Spinal cord (tissue), 10 donors: ENCODE measurements at places on chromosomes 12 and 14.

DNA sequence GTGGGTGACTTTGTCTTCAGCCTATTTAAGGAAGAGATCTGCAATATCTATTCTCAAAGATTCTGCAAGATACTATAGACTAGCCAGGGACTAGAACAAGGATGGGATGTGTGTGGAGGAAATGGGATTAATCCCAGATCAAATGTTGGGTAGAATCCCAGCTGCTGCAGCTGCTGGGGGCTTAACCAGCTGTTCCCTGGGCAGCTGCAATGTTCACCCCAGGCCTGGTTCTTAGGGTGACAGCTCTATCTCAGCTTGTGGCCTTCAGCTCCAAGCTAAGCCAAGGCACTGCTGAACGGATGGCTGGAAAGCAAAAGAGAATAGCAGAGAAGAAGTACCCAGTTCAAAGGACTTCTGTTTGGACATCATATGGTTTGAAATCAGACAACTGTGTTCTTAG lies 10.0 kb upstream of the RHEBL1 start:
- DNase-seq: no peak

- no peak for DNase-seq
These were observed 29.0 kb upstream of the LUM start for GRCh38 chr12:91140026-91140931.

GRCh38 chr12:124115976-124116690 lies 143.1 kb downstream of the ZNF664 start:
- DNase-seq: no peak

DNA sequence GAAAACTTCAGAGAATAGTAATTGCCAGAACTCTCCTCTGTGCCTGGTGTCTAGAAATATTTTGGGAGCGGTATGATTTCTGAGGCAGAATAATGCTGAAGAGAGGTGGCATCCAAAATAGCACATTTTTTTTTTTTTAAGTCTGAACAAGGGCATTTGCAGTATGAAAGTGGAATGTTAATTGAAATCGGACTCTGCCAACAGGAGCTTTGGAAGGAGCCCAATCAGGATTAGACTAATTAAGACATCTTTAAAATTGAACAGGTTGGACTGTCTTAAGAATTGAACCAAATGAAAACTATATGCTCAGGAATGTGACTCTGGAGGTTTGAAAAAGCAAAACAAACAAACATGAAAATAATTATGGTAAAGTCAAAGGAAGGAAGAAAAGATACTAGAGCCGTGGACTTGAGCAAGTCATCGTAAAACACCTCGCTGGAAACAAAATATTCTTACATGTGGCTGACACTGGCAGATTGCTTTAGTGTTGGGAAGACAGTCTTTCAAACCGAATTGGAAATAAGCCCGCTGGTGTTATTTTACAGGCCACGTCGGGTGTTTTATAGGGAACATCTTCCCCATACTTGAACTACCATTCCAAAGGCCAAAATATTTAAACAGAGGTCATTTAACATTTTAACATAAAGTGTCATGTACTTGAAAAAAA lies 436.3 kb downstream of the VRK1 start:
- no peak for DNase-seq

DNA sequence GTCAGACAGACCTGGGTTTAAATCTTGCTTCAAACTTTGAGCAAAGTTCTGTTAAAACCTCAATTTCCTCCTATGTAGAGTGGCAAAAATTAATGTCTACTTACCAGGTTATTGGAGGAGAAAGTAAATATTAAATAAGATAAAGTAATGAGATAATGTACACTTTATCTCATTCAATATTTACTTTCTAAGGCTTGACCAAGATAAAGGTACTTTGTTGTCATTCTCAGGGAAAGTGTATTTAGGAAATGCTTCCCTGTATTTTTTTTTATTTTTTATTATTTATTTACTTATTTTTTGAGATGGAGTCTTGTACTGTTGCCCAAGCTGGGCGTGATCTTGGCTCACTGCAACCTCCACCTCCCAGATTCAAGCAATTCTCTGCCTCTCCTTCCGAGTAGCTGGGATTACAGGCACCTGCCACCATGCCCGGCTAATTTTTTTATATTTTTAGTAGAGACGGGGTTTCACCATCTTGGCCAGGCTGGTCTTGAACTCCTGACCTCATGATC lies 4.7 kb downstream of the FAM161B start:
- no peak for DNase-seq

- DNase-seq: no peak
These were observed 251.1 kb downstream of the MED13L start for GRCh38 chr12:116026346-116026745.

GRCh38 chr12:57526477-57527126 lies 4.0 kb downstream of the MBD6 start:
- no peak for DNase-seq

DNA sequence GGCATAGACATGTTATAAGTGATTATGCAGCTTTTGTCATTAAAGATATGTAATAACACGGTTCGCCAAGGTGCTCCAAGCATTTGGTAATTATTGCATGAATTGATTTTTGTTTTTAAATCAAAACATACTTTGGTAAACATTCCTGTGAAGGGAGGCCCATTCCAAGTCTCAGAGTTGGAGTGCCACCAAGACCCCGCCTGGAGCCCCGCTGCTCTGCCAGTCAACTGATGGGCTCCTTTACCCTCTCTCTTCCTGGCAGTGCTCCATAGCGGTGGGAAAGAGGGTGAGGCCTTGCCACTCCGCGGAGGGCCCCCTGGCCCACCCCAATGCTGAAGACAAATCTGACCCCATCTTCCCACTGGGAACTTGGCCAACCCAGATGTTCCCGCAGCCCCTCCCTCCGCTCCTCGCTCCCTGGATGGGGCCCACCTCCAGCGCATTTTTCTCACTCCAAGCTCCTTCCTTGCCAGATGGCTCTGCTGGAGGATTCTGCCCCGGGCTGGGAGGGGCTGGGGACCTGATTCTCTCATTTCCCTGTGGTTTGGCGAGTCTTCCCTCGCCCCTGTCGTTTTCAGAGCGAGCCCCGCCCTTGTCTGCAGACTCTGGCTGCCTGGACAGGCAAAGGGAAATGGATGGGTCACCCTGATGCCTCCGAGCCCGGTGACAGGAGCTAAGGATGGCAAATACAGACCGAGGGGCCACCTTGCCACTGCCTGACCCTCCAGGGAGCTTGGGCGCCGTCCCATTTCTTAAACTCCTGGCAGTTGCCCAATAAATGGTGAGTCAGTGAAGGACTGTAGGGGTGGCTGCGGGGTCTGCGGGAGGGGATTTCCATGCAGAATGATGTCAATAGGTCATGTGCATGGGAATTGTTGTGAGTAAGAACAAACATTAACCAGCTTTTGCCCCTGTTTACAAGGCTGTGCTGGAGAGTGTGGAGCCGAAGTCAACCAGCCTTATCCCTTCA lies 9.2 kb upstream of the PAPLN start:
- peak; percentile 47 for DNase-seq

GRCh38 chr14:32080001-32080510 lies 3.0 kb downstream of the ARHGAP5 start:
- no peak for DNase-seq

- no peak for DNase-seq
These were observed 257.8 kb upstream of the BTG1 start for GRCh38 chr12:92403210-92404175.

DNA sequence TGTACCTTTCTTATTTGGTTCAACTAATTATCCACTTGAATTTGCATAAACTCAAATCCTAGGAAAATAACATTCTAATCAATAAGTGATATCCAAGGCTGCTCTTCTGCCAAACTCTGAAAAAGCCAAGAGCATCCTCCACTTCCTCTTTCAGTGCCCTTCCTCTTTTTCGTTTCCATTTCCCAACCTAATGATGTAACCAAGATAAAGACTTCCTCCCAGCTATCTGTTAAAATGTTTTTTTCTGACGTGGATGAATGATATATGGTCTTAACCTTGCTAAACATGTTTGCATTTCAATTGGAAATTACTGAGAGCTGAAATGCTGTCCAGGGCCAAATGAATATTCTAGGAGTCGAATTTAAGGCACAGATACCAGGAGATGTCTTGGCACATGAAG lies 459.5 kb upstream of the PDE3A start:
- no peak for DNase-seq

DNA sequence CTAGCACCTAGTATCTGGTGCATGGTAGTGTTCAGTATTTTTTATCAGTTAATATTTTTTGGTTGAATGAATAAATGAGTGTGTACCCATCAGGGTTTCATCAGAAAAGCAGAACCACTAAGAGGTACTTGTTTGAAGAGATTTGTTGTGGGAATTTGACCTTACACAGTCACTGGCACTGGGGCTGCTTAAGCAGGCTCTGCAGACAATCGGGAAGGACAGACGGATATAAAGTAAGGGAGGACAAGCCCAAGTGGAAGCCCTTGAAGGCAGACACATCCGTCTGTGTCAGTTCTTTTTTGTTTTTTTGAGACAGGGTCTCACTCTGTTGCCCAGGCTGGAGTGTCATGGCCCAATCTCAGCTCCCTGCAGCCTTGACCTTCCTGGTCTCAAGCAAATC lies 38.7 kb downstream of the CD9 start:
- DNase-seq: no peak

DNA sequence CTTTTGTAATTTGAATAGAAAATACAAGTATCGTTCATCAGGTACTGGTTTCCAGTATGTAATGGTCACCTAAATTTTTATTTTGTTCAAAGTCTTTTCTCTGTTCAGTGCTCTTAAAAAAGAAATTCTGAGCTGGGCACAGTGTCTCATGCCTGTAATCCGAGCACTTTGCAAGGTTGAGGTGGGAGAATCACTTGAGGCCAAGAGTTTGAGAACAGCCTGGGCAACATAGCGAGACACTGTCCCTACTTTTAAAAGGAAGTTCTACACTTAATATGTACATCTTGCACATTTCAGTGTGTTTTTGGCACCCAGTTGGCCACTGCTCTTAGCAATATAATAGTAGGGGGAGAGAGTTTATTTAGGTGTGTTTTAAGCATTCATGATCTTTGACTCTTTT lies 27.9 kb downstream of the PCNX1 start:
- DNase-seq: no peak

GRCh38 chr14:53108292-53109104 lies 44.6 kb downstream of the DDHD1 start:
- DNase-seq: no peak

- DNase-seq: peak; percentile 79
These were observed 39.7 kb downstream of the PPTC7 start for GRCh38 chr12:110543252-110543959.

DNA sequence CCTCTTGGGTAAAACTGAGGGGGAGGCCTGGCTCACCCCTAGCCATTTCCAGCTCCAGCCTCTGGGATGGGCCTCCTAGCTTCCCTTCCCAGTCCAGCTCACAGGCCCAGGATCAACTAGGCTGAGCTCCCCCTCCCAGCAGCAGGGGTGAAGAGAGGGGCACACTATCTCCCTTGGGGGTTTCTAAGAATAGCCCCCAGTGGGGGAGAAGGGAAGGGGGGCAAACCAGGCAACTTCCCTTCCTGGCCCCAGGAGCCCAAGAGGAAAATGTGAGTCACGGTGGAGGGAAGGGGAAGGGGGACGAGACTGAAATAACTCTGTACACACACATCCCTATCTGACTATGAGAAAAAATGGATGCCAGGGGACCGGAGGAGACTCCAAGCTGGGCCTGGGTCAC lies 9.0 kb downstream of the ADCY6 start:
- no peak for DNase-seq

GRCh38 chr14:75911883-75912282 lies 69.9 kb downstream of the TGFB3 start:
- no peak for DNase-seq

GRCh38 chr12:28378736-28379135 lies 188.5 kb downstream of the CCDC91 start:
- DNase-seq: no peak

DNA sequence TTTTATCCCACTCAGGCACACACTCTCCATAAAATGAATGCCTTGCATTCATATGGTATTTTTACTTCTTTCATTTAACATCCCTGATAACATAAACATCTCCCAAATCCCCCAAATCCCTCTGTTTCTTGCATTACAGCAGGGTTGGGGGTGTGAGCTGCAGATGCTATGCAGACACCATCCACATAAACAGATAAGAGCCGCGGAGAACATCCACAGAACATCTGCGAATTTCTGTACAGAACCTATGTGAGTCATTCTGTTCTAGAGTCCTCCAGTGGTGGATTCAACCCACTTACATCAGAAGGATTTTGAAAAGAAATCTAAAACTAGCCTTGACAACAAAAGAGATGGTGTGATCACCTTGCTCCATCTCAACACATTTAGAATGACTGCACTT lies 20.3 kb downstream of the FBLN5 start:
- DNase-seq: no peak

DNA sequence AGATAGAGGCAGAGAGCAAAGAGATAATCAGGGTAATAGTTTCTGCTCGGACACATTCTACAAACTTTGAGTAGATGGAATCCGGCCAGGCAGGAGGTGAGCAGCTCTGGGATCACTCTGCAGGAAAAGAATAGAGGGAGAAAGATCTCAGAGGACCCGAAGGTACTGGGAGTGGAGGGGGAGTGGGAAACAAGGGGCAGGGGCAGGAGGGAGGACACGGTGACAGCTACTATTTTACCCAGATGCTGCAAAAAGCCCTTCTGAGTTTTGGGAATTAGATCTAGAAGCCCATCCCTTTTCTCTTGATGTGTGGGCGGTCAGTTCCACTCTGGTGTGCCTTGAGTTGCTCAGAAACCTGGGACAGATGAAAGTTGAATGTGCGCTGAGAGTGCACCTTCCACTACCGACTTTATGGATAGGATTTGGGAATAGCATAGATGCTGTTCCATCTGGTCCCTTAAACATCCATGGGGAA lies 556 bp downstream of the GPRC5A start:
- no peak for DNase-seq

DNA sequence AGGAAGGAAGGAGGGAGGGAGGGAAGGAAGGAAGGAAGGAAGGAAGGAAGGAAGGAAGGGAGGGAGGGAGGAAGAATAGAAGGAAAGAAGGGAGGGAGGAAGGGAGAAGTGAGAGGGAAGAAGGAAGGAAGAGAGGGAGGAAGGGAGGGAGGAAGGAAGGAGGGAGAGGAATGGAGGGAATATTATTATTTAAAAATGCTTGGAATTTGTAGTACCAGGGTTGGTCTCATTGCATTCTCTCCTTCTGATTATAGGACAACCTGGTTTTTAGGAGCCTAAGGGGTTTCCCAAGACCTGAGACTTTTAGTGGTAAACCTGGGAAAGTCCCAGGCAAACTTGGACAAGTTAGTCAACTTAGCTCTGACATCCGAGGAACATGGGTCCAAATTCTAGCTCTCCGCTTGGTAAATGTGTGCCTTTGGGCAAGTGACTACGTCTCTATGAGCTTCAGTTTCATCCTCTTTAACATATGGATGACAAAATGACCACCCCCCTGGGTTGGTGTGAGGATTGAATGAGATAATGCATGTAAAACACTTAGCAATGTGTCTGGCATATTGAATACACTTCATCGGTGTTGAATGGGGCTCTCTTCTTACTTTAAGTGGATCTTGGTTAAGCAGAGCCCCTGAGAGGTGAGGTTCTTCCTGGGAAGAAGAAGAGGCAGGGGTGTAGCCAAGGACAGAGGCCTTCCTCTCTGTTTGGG lies 690.7 kb upstream of the TBX3 start:
- no peak for DNase-seq

GRCh38 chr12:3173008-3173553 lies 95.9 kb downstream of the TSPAN9 start:
- no peak for DNase-seq
